ENCODE measurements at places on chromosomes 2 and 18.

DNA sequence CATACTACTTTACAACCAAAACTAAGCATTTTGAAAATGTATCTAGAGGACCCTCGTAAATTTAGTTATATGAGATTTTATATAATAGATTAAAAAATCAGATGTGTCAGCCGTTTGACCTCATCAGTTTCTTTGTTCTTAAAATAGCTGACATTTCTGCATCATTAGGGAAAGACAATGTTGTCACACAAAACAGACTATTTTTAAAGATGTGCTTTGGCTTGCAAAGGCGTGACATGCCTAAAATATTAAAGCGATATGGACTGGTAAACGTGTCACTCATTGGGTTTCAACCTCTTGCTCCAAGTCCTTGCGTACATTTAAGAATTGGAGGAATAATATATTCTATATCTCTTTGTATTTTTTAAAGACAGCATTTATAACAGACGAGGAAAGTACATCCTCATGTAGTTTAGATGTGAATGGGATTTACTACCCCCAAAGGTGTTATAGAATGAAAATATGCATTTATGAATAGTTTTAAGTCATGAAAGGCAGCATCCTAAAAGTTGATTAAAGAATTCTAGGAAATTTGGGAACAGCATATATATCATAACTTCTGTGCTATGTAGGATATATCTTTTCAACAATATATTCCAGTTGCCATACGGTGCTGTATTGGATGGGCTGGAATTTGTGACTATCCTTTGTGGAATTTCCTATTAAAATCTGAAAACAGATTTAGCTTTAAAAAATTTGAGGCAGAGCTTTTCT lies 3.8 kb downstream of the MYL12A start:
- no peak for DNase-seq

GRCh38 chr2:2846332-2847208 lies 515.5 kb upstream of the MYT1L start:
- peak; percentile 93 for DNase-seq

- DNase-seq: no peak
Measured at GRCh38 chr18:32956591-32957315, 183.9 kb upstream of the KLHL14 start.

- no peak for DNase-seq
Measured at GRCh38 chr2:128633501-128633900, 314.8 kb upstream of the HS6ST1 start.

GRCh38 chr2:160970052-160970965 lies 189.9 kb upstream of the TANK start:
- peak; percentile 27 for DNase-seq

GRCh38 chr18:54679318-54680149 lies 88.5 kb downstream of the DYNAP start:
- DNase-seq: peak; percentile 35

DNA sequence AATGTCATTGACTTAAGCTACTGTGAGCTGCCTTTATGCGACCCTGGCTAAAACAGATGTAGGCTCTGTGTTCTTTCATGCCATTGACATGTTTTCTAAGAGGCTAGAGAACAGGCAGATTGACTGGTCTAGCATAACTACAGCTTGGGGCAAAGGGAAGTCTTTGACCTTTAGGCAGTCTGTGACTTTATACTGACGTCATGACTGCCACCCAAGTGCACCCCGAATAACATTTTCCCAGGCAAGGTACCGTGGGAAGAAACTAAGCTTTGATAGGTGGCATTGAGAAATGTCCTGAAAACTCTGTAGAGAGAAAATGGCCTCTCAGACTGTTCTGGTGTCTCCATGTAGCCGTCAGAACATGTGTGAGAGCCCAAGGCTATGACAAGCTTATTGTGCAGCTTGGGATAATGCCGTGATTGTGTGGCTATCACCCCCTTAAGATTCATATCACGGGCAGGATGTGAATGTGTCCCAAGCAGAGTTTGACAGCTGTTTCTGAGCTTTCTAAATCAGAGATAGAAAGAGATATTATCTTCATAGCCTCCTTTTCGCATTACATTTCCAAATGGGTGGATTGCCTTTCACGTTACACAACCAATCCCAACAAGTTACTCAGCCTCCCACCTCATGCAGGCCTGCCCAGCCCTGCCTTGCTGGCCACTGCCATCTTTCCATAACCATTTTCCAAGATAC lies 672.2 kb upstream of the ACVR2A start:
- no peak for DNase-seq

GRCh38 chr2:42914314-42914713 lies 121.9 kb upstream of the HAAO start:
- no peak for DNase-seq

DNA sequence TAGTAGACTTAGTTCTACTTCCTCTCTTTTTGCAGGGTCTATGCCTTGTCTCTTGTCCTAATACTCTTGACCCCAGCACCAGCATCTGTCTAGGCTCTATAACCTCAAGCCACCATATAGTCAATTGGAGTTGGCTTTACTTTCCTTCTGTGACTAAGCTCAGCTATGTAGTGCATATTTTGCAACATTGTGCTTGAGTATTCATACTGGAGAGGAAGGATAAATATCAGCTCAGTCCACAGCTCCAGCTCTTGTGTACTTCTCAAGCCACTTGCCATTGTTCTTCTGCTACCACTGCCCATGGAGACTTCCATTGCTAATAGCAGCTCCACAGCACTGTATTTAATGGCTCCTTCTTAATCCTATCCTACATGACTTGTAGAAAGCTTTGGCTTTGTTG lies 35.5 kb upstream of the CD28 start:
- no peak for DNase-seq

DNA sequence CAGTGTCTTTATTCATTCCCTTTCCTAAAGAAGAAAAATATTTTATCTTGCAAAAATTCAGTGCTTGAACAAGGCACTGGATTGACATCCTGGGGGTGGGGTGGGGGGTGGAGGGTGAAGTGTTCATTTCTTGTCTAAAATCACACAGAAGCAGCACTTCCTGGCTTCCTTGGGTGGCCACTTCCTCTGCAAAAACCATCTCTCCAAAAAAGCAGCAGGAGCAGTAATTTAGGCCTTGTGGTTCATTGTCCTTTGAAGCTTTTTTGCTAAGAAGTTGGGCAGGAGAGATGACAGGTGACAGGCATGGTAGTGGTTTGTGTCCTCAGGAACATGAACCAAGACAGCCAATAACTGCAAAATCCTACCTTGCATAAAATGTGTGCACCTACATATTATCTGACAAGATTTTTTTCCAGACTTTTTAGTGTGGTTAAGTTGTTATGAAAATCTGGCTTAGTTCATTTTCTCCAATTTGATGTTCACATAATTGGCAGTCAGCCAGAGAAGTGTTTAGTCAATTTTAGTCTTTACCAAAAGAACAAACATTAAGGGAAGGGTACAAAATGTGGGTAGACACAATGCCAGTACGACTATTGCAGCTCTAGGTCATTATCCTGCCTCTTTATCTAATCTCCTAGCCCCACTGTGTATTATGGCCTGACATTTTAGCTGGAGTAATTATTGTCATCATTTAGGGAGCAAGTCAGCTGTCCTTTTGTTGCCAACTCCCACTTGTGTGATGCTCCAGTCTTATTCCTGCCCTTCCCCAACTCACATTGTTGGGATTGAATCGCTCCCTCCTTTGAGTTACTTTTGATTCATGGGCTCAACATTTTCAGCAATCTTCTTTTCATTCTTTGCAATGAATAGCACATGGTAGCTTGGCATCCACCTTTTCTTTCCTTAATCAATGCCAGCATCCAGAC lies 177.2 kb downstream of the MYO3B start:
- DNase-seq: peak; percentile 41

DNA sequence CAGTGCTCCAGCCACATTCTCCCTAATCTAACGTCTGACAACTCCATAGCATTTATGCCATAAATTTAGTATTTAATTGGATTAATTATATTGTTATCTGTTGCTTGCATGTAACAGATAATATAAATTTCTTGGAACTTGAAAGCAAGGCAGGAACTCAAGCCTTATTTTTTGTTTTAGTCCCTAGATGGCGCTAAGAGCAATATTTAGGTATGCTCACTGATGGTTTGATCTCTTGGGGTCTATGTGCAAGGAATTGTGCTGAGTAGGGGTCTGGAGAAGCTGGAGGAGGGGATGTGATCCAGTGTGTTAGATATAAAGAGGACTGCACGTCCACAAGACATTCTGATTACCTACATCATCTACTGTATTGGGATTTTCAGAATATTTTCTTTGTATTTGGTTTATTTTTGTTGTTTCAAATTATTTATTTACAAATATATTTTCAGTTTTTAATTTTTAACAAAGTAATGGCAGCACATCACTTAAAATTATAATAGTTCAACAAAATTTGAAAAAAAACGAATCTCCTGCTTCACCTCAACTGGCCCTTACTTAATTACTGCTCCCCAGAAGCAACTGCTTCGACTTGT lies 32.8 kb downstream of the KATNAL2 start:
- DNase-seq: peak; percentile 16

- no peak for DNase-seq
Measured at GRCh38 chr18:23982155-23983079, 32.1 kb upstream of the TTC39C start.

- DNase-seq: no peak
Measured at GRCh38 chr2:224816816-224817215, 100.7 kb upstream of the CCDC195 start.

DNA sequence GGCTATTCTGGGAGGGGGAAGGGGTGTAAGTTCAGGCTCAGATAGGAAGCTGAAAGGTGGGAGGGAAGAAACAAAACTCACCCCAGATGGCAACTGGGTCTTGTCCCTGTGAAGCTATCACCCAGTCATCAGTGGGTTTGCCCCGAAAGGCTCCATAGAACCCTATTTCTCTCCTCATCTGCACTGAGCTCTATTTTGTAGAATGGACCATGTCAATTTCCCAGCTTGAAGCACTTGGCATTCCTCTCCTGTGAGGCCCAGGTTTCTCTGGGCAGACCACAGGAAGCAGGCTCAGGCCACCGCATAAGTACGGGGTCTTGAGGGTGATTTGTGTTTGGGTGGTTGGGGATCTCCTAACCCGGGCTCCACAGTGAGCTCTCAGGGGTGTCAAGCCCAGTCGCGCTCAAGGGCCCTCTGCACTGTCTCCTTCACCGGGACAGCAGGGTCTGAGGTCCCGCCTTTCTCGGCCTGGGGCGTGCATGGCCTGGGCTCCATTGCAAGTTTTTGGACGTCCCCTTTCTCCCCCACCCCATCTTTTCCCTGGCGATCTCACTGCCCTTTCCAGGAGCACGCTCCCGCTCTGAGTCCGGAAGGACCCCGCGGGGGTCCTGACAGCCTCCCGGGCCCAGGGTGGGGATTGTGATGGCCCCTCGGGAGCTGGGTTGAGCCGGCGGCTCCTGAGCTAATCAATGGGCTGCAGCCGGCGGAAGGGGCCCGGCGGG lies 27.3 kb upstream of the NOTO start:
- no peak for DNase-seq

GRCh38 chr2:165369898-165370296 lies 99.6 kb upstream of the CSRNP3 start:
- DNase-seq: no peak

GRCh38 chr2:230614913-230615332 lies 97.7 kb upstream of the CAB39 start:
- DNase-seq: peak; percentile 59

- no peak for DNase-seq
Measured at GRCh38 chr18:25737710-25738311, 352.6 kb downstream of the SS18 start.

DNA sequence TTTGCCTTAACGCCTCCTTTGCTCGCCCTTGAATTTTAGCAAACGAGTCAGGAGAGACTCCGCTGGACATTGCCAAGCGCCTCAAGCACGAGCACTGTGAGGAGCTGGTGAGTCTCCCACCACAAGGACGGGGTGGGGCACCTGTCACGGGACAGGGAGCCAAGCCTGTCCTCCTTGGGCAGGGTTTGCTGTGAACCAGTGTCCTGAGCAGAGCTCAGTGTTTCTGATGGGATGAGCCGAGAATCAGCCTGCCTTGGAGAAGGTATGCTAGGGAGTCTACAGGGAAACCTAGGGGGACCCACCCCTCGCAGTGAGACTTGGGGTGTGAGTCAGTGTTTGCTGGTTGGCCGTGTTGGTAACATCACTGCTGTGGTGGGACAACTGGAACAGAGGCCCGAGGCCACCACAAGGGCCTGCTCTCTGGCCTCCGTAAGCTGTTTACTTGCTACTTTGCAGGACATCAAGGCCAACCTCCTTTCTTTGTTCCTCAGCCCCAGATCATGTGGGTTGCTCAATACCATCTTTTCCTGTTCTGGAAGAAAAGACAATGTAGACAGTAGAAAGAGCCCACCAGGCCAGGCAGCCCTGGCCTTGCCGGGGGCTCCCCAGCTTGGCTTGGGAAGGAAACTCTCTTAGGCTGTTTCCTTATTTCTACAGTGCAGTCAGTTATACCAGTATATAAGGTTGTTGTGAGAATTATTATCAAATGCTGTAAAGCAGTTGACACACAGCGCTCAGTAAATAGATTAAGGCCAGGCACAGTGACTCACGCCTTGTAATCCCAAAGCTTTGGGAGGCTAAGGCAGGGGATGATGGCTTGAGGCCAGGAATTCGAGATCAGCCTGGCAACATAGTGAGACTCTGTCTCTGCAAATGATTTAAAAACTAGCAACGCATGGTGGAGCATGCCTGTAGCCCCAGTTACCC lies 42.4 kb downstream of the ITGB1BP1 start:
- no peak for DNase-seq

DNA sequence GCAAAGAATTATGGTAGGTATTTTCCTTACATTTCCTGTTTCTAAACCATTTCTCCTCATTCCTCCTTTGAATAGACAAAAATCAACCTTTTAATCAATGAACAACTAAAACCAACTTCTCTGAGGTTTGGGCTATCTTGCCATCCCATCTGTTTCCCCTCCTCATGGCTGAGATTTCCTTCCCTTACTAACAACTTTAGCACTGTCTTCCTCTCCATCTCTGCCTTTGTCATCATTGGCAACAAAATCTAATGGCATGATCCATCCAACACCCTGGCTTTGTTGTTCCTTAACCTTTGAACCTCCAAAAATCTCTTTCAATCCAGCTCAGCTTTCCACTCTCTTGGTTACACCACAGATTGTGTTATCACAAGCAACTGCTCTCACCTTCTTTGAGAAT lies 95.3 kb upstream of the FAM136A start:
- DNase-seq: no peak

- DNase-seq: no peak
Measured at GRCh38 chr2:231379266-231380215, 16.0 kb upstream of the B3GNT7 start.

DNA sequence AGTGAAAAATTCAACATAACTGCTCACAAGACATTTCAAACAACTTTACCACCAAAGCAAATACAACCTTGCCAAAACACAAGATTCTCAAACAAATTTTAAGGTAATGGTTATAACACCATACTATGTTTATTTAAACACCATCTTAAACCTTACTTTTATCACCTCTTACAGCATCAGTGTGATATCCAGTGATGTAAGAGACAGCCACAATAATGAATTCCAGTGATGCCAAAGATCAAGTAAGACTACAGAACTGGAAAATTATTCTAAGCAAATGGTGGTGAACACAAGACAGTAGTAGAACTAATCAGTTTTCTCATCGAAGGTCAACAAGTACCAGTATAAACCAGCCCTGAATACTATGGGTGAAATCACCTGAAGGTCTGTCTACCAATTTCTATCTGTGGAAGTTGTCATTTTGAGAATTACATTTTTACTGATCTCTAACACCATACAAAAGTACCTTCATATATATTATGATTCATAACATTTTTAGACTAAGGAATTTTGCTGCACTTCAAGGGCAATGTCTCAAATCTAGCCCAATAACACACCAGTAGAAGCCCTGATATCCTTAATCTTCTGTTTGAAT lies 146.2 kb downstream of the RBMS1 start:
- DNase-seq: no peak

Measured in RPMI8226 (cell line).